ENCODE measurements at places on chromosomes 1 and 21.
A peak's percentile ranks its signal among the peaks of the same experiment; 100 is the strongest.

DNA sequence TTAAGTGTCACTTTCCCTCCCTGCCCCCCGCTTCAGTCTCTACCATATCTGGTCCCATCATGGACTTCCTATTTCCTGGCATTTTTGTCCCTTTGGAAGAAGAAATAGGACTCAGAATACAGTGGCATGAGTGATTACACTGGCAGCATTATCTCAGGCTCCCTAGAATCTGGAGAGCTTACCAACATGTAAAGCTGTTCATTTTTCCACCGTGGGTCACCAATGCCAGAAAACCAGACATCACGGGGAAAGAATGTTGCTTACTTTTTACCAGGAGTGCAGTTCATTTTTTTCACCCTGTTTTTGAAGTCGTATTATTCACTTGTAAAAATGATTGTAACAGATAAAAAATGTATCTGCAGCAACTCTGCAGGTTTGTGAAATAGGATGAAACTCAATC lies 44.8 kb downstream of the BACH1 start:
- no peak for DNase-seq

DNA sequence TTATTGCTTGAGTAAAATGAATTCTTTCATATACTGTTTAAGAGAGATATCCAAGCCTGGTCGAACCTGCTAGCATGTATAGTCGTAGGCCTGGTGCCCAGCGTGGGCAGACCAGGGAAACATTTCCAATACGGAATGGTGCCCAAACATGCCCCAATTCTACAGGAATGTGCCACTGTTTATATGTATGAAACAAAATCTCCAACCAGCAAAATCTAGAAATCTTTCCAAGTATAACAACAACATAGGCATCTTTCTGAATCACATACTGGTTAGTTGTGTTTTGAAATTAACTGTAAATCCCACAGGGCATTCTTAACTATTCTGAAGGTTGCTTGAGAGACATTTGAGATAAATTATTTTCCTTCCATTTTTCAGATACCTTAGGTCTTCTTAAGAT lies 17.0 kb upstream of the ABCD3 start:
- DNase-seq: no peak

- no peak for DNase-seq
These were observed 40.8 kb upstream of the TMPRSS2 start for GRCh38 chr21:41548781-41549180.

- no peak for DNase-seq
These were observed 880.5 kb upstream of the ADGRL4 start for GRCh38 chr1:79887059-79887458.

- DNase-seq: no peak
These were observed 28.0 kb upstream of the RERE start for GRCh38 chr1:8845104-8846097.

- DNase-seq: peak; percentile 58
These were observed 6.2 kb upstream of the AGTRAP start for GRCh38 chr1:11729498-11730428.

- DNase-seq: no peak
These were observed 29.0 kb downstream of the NEK7 start for GRCh38 chr1:198185759-198186158.

DNA sequence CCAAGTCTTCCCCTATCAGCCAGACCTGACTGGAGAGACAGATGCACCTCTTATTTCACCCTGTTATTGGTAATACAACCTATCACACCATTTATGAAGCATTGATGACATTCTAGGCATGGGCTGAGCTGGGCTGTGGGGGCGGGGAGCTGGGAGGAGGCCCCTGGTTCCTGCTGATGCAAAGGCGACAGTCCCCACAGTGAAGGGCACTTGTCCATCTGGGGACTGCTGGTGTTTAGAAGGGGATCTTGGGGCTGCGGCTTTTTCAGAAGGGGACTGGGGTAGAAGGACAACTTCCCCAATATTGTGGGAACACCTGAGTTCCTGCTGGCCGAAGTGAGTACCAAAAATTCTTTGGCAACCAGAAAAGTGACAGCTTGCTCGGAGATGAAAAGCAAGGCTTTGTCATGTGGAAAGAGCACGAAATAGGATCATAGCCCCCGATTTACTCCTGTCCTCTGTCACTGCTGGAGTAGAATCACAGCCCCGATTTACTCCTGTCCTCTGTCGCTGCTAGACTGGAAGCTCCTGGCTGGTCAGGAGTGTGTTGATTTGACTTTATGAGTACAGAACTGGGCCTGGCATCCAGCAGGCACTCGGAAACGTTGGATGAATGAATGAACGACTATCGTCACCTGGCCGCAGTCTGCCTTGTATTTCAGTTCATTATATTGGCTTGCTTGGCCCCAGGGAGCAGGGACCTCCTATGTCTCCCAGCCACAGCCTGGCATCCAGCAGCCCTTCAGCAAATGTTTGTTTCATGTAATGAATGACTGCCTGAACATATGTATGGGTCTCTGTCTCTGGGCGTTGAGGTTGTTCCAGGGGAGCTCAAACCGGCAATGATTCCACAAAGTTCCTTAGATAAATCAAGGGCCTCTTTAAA lies 16.5 kb upstream of the ETV3L start:
- no peak for DNase-seq

GRCh38 chr1:46512135-46512791 lies 22.6 kb downstream of the DMBX1 start:
- DNase-seq: no peak

- DNase-seq: no peak
These were observed 215.1 kb downstream of the S1PR1 start for GRCh38 chr1:101451888-101452287.

GRCh38 chr1:87972811-87973210 lies 644.1 kb downstream of the LMO4 start:
- no peak for DNase-seq

Data from Kasumi-1 (cell line).